ENCODE measurements at places on chromosomes 3 and 15.
A peak's percentile ranks its signal among the peaks of the same experiment; 100 is the strongest.

DNA sequence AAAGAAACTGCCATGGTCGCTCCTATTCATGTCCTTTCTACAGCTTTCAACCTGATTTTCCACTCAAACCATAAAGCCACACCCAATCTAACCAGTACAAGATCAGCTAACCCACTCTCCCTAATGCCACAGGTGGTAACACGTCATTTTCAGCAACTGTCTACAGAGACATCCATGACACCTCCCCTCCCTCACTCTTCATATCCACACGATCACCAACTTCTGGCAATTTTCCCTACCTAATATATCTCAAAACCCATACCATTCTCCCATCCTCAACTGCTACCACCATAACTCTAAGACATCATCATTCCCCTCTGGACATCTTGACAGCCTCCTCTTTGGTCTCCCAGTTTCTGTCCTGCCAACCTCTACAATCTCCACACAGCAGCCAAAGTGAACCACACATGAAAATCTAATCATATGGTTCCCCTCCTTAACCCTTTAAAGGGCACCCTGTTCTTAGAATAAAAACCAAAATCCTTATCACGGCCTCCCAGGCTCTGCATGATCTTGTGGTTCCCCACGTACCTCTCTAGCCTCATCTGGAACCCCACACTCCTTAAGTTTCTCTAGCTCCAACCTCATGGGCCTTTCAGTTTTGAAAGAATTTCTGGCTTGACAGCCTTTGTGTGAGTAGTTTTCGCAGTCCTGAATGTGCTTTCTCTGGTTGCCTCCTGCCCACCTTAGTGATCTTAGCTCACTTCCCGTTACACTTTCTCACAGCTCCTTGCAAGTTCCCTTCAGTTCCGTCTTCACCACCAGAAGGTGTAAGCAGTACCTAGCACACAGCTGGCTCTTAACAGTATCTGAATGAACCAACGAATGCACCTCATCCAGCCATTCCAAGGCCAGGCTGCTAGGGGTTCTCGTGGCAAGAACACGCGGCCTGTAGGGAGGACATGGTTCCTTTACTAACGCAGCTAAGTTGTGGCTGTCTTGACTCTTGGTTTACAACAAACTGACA, 33.4 kb downstream of the SPINK8 start:
- DNase-seq, result no peak

DNA sequence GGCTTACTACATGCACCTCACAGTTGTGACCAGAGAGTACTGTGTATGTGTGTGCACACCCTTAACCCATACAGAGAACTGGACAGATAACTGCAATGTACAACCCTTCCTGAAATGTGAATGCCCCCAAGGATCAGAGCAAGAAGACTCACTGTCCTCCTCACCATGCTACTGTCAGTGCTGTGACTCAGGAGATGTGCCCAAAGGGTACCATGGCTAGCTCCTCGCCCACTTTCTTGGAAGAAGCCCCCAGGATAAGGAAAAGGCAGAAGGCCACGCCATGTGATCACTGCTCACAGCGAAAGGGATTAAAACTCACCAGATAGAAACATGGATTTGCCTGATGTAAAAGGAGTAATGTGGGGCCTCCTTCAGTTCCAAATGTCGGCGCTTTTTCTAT, 41.8 kb downstream of the UBP1 start:
- DNase-seq, result no peak

- DNase-seq, result no peak
These were observed 187.1 kb upstream of the STT3B start for GRCh38 chr3:31345581-31345980.

GRCh38 chr15:63483521-63484371, 20.6 kb upstream of the USP3 start:
- peak; percentile 58 for DNase-seq

GRCh38 chr3:116161575-116162525, 283.4 kb downstream of the LSAMP start:
- DNase-seq, result no peak

- no peak for DNase-seq
These were observed 707.9 kb downstream of the ZNF385D start for GRCh38 chr3:21043139-21043538.

DNA sequence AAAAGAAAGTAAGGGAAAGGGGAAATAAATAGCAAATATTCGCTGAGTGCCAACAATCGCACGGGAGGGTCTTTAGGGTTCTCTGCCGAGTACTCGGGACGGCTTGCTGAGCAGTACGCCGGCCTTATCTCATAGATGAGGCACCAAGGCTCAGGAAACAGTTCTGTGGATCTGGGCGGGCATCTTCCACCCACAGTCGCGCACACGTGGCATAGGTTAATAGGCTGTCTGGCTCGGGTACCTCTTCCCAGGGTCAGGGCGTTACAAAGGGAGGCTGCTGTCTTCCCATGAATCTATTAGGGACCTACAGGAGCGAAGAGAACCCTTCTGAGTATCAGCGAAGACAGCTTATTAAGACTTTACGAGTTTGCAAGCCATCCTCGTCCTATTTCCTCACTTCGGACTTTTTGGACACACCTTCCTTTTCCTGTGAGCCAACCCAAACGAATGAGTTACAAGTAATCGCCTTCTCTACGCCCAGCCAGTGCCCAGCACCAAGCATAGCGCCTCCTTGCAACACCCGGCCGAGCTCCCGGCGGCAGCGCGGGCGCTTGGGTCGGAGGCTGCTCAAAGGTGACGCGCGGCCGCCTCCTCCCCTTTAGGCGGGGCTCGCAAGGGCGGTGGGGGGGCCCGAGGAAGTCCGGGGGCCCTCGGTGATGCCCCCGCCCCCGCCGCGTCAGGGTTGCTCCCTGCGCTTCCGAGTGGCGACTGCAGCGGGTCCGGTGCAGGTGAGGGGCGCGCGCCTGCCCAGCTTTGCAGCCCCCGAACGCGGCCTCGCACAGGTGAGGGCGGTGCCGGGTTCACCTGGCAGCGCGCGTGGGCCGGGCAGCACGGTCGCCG, at the start of gene MCTP2:
Gene MCTP2, plus strand, starts transcription at position 679 of the 840 bp plus-strand sequence. CDS start 66,705 bp downstream, outside the sequence.
- peak; percentile 95 for DNase-seq

DNA sequence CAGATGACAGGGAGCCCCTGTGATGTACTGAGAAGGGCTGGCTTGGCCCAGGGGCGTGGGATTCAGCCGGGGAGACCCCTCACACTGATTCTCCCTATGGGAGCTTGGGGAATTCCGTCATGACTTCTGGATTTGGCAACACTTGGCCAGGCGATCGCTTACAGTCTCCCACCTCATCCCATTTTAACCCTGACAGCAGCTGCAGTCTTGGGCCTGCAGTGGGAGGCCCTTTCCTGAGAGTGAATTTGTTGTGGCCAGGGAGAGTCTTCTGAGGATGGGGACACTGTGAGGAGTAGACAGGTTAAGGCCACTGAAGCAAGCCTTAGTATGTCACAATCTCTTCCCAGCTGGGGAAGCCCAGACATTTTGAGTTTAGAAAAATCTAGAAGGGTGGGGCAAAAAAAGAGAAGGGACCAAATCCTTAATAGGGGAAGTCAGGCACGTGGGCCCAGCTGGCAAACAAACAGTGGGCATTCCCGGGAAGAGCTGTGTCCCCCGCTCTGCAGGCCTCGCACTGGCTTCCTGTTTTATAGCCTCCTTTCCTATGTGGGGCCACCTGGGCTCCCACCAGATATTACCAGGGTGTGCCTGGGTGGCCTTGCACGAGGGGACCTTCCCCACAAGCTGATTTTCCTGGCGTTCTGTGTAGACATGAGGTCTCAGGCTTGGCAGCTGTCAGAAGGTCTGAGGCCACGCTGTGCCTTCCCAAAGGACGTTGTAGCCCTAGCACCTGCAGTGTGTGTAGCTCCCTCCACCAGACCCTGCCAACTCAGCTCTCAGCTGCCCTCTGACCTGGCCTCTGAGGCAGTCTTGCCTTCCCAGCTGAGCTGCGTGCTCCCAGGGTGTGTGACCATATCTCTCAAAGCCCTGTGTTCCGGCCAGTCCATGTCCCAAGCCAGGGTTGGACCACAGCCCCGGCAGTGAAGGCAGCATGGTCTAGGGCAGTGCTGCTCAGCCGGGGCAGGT, 64.5 kb downstream of the FEM1B start:
- no peak for DNase-seq

DNA sequence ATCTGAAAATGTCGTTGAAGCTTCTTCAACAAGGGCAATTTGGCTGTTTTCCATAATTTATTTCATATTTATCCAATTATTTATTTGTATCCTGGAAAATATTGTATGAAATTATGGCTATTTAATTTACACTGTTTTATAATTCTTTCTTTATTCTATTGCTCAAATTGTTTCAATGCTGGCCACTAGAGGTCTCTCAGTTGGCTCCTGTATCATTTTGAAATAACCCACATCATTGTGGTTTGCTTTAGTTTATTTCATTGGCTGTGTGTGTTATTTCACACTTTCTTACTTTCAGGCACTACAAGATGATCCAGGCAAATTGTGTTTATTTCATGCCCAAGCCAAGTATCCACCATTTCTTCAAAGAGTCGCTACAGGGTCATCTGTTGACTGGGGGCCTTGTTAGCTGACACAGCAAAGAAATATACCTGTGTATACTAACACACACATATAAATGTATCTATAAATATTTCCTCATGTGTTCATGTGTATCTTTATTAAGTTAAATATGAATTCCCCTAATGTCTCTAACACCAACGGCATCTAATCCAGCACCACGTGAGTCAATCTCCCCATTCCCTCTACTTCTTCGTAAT, 86.2 kb downstream of the NPAP1 start:
- no peak for DNase-seq

DNA sequence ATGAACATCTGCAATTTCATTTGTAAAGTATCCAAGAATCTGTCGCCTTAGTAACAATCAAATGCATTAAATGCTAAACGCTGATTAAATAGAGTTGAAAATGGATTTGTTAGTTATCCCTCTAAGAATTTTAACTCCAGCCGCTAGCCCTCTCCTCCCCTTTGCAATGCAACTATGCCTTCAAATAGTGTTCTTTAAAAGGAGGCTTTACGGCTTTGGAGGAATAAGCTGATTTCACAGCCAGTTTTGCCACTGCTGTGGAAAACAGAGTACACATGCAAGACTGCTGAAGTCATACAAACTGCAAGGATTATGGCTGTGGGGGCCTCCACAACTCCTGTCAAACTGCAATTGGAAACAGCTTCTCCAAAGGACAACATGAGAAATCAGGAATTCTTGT, 89.2 kb downstream of the CERS3 start:
- no peak for DNase-seq

- DNase-seq, result no peak
These were observed 69.7 kb upstream of the LINGO1 start for GRCh38 chr15:77702211-77702957.

DNA sequence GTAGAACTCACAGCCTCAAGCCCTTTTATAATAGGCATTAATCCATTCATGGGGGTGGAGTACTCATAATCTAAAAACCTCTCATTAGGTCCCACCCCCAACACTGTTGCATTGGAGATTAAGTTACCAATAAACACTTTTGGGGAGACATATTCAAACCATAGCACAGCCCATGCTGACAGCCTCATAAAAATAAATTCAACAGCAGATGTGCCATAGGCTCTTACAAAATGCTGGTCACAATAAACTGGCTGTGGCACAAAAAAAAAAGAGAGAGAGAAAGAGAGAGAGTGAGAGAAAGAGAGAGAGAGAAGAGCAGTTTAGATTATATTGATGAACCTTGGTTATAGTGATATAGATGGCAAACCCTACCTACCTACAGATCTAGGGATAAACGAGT, 1000.9 kb downstream of the TUSC7 start:
- DNase-seq, result no peak

GRCh38 chr15:60585743-60586708, 107.1 kb upstream of the ICE2 start:
- no peak for DNase-seq

- no peak for DNase-seq
These were observed 26.8 kb downstream of the TIMMDC1 start for GRCh38 chr3:119524931-119525662.

GRCh38 chr15:52086011-52086786, 26.4 kb downstream of the BCL2L10 start:
- no peak for DNase-seq

- DNase-seq, result peak; percentile 61
These were observed at the start of gene EPHA3 for GRCh38 chr3:89107461-89108290. EPHA3 (plus strand) TSS chr3:89107621; CDS start chr3:89107749, 128 bp downstream.

- no peak for DNase-seq
These were observed 56.9 kb upstream of the CSPG5 start for GRCh38 chr3:47635536-47635935.

GRCh38 chr15:38620851-38621594, 56.4 kb upstream of the RASGRP1 start:
- no peak for DNase-seq

- no peak for DNase-seq
These were observed 83.9 kb downstream of the LEKR1 start for GRCh38 chr3:156910022-156910421.

- no peak for DNase-seq
These were observed 86.5 kb downstream of the PIK3CB start for GRCh38 chr3:138748190-138748589.

GRCh38 chr3:134214239-134214638, 36.4 kb downstream of the RYK start:
- DNase-seq, result no peak

DNA sequence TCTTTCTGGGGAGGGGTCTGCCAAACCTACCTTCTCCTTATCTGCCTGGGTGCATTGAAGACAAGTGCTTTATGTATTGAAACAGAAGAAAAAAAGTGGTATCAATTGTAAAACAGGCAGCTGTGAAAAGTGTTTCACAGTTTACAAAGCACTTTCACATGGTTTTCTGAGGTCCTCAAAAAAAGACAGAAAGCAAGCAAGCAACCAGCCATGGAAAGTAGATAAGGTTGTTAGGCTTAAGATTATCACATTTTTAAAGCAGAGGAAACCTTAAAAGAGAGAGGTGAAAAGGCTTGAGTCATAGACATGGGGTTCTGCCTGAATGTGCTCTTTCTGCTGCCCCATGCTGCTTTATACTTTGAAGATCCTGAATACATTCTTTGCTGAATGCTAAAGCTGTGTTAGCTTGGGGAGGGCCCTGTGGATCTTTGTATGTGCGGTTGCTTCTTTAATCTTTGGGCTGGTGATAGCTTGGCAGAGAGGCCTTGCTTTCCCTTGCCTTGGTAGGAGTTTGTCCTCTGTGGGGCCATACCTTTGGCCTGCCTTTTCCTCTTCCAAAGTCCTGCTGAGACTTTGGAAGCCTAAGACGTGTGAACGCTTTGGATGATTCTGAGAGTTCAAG, 2.6 kb downstream of the SMAD3 start:
- DNase-seq, result no peak

GRCh38 chr3:109977897-109978296, 640.6 kb upstream of the DPPA4 start:
- no peak for DNase-seq

DNA sequence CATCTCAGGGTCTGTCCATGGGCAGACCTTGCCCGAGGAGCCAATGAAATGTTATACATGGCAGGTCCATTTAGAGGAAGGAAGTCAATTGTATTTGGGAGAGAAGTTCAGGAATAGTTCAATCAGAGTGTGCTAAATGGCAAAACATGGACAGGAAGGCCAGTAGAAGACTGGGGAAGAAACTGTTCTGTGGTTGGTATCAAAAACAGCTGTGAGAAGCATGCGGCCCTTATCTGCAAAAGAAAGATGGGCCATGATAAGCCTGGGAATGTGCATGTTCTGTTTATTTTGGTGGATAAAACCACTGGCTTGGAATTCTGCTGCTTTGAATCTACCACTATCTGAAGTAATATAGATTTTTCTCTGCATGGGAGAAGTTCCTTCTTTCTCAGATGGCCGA, 100.4 kb downstream of the MCTP2 start:
- DNase-seq, result no peak

- no peak for DNase-seq
These were observed 409.8 kb downstream of the GRM7 start for GRCh38 chr3:7270731-7271130.

GRCh38 chr3:14633819-14634424, 17.6 kb upstream of the CCDC174 start:
- peak; percentile 80 for DNase-seq

Measured in lower lobe of right lung (tissue), 2 donors.